ENCODE measurements at places on chromosomes 5 and 9.

- no peak for DNase-seq
These were observed 47.5 kb downstream of the COL27A1 start for GRCh38 chr9:114202849-114203248.

DNA sequence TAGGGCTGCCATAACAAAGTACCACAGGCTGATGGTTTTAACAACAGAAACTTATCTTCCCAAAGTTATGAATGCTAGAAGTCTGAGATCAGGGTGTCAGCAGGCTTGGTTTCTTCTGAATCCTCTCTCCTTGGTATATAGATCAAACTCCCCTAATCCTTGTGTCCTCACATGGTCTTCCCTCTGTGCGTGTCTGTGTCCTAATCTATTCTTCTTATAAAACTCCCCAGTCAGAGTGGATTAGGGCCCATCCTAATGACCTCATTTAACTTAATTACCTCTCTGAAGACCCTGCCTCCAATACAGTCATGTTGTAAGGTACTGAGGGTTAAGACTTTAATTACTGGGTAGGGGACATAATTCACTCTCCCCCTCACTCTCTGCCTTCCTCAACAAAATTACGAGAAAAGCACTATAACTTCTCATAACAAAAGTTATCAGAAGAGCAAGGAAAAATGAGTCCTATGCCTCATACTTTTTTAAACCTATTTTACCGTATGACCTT is 68.6 kb downstream of the DPYSL3 start:
- peak; percentile 98 for DNase-seq

GRCh38 chr9:112867275-112867991 is 23.2 kb downstream of the SLC46A2 start:
- DNase-seq: no peak

- no peak for DNase-seq
These were observed 126.1 kb downstream of the NPR3 start for GRCh38 chr5:32837211-32837610.

DNA sequence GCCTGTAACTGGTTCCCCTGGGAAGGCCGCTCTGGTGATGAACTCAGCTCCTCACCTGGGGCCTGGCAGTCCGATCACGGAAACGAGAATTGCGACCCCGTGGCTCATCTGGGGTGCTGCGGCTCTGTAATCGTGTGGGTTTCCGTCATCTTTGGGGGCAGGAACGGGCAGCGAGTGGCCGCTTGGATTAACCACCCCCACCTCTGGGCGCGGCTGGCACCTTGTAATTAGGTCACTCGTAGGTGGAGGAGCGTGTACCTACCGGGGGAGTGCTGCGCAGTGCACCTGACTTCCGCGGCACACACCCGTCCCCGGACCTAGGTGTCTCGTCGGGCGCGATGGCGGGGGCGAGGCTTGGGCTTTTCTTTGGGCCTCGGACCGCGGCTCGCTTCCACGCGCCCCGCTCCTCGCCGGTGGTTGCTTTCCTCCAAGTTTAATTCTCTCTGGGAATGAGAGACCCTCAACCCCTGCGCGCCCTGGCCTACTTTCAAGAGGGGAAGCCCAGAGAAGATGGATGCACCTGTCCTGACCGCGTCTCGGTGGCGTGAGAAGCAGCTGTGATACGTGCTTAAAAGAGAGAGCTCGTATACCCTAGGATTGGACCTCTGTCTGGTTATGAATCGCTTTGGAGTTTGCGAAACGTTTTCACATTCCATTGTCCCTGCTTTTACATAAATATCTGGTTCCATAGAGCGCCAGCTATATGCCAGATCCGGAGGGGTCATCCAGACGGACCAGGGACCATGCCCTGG is 744 bp upstream of the PPP2CA start:
- DNase-seq: peak; percentile 48

DNA sequence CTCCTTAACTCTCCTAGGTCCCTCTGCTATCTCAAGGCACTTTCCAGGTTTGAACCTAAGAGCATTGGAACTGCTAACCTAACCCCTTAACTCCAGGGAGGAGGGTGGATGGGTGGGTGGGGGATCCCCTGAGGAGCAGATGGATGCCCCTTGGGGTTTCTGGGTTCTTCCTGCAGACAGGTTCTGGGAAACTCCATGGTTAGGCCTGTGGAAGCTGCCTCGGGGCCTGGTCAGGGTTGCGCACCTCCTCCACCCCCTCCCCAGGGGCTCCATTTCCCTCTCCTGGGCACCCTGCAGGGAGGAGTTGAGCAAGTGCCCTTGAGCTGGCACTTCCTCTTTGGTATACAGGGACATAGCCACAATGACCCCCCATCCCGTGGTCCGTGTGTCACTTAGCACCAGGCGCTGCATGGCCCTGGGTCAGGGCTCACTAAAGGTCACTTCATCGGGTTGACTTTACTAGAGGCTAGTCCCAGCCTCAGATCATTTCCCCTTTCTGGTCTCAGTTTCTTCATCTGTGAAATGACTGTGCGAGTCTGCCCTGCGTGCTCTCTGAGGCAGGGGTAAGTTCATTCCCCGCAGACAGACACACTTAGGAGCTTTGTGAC is 16.0 kb downstream of the CXXC5 start:
- DNase-seq: no peak

DNA sequence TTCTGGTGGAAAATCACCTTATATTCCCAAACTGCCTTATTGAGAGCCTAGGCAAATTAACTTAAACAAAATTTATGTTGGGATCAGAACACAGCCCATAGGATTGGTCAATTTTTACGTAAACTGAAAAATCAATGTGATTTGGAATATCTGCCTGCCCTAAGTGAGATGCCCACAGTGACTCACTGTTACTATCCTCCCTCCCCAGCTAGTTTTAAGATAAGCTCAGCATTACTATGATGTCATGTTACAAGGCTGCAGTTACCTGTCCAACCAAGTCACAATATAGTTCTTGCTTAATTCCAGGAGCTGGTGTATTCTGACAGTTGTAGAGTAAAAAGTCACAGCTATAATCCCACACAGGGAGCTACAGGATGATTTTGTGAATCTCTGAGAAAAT is 23.1 kb downstream of the SKP1 start:
- no peak for DNase-seq

DNA sequence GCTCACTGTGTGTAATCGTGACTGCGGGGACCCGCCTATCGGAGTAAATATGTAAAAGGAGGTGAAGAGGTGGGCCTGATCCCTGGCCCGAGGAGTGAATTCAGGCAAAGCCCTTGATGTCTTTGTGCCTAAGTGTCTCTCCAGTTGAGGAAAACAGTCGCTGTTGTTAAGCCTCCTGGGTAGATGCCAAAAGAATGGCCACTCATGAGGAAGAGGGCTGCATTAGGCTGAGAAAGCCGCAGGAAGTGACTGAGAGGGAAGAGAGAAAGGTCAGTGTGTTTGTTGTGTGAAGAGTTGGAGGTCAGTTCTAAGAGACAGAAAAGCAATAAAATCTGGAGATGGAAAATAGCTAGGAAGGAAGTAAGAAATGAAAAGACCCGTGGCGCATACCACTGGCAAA is 35.8 kb upstream of the PIP5K1B start:
- no peak for DNase-seq

GRCh38 chr9:137191245-137191644 is 2.8 kb downstream of the SSNA1 start:
- no peak for DNase-seq

GRCh38 chr5:170150713-170151096 is 45.0 kb downstream of the FOXI1 start:
- DNase-seq: no peak

DNA sequence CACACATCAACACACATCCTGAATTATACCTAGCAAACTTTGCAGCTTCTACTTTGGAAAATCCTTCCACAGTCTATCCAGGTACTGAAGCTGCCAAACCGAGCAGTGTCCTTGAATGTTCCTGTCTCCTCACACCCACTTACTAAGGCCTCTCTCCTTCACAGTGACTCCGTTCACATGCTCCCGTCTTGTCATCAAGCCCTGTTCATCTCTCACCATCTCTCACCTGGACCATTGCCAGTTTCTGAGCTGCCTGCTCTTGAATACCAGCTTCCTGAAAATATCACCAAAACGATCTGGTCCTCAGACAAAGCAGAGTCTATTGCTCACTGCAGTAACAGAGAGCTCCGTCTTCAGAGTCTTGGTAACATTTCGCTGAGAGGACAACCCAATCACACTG is 57.4 kb downstream of the GCNT1 start:
- DNase-seq: no peak

DNA sequence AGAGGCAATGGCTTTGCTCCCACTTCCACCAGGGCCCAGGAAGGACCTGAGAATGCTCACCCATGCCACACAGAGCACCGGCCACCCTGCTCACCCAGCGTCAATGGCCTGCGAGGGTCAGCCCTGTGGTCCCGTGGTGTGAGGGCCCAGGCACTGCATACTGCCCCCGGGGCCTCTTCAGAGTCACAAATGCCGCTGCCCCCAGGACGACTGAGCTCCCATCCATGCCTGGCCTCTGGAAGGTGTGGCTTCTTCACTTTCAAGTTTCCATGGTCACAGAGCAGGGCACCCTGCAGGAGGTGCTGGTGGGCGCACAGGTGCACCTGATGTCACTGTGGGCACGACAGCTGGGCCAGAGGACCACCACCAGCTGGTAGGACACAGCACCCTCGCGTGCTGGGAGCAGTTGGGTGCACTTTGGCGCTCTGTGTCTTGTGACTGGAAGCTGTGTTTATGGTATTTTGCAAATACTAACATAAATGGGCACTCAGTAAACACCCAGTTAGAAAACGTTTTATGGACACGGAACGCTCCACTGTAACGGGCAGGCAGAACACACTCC is 12.5 kb upstream of the ZDHHC11 start:
- DNase-seq: no peak

DNA sequence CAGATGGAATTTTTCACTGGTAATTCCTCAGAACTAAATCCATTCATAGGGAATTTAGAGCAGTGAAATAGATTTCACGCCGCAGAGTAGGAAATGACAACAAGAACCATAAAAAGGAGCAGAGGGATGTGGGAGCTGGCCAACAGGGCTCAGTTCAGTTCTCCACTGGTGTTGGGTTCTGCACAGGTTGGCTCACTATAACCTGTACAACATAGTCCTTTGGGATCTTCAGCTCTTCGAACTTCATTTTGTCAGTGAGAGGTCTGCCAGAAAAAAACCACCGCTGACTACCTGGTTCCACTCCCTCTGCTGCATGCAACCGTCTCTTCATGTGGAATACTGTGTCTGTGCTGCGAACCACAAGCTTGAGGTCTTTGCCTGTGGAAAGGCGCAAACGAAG is 17.7 kb downstream of the EFCAB9 start:
- no peak for DNase-seq

DNA sequence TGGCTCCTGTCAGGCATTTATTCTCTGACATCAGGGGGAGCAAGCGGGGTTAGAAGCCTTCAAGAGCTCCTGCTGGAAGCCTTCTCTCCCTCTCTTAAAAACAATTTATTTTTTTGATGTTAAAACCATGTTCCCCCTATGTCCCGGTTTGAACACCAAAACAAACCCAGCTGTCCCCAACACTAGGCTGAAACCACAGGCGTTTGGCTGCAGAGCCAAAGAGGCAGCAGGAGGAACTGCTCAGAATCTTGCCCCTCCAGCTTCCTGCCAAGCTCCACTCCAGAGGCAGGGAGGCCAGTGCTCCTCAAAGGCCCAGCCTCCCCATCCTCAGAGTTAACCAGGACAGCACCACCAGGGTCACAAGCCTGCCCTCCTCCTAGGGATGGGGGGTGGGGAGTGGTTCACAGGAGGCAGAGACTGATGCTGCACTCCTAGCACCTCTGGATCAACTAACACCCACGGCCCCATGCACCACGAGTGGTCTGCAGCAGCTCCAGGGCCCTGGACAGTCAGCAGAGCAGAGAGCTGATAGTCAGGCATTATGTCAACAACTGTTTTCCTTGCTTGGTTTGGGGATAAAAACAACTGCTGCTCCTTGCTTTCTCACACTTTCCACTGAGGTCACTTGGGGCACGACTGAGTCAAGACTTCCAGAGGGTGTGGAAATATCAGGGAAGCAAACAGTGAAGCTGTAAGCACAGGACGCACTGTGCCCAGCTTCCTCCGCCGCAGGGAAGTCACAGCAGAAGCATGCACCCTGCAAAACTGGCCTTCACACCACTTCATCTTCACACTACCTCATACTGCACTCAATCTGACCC is 96.5 kb upstream of the ADRA1B start:
- no peak for DNase-seq

GRCh38 chr5:141603923-141604717 is 14.7 kb downstream of the DIAPH1 start:
- peak; percentile 18 for DNase-seq

DNA sequence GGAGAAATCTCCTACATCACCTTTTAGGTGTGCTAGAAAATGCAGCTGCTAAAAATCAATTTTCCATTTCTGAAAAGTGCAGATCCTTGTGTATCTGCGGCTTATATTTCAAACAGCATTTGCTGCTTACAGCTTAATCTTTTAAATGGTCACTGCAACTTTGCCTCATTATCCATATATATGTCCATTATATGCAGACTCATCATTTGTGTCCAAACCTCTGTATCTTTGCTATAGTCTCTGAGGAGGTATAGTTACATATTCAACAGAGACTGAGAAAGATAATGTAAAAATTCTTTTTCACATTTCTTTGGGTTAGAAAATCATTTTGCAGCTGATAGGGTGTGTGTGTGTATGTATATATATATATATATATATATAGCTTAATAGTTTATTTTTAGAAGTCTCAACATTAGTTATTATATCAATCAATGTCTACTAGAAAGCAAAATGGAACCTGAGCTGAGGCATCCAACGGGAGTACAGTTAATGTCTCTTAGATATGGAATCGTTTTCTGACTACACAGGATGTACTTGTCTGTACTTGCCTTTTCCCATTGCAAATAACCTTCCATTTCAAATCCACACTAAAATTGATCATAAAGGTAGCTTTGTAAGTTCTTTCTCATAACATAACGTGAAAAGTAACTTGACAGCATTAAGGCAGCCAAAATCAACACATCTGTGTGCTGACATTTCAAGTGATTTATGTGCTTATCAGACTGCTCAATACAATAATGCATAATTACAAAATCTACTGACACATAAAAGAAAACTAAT is 267.0 kb upstream of the HAPLN1 start:
- DNase-seq: no peak

- DNase-seq: no peak
These were observed 17.7 kb upstream of the IL6ST start for GRCh38 chr5:56012281-56012963.

GRCh38 chr5:108869066-108869465 is 121.4 kb downstream of the FER start:
- DNase-seq: no peak

GRCh38 chr9:133137451-133138231 is 16.6 kb upstream of the RALGDS start:
- DNase-seq: no peak

DNA sequence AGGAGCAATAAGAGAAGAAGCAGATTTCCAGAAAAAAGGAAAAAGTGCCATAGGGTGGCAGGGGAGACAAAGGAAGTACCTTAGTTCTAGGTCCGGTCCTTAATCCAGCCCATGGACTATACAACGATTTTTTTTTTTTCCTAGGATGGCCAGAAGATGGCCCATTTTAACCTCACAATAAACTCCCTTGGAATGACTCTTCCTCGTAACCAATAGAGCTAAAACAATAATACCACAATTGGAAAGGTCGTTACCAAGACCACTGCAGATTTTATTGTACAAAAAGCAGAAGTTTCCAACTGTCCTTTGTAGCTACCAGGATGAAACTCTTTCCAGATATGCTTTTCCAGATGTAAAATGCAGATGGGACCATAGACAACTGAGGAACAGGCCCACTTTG is 34.4 kb upstream of the SSBP2 start:
- DNase-seq: no peak

Measured in NCI-H82 (cell line).